Activated naive CD4-positive, alpha-beta T cell treated with anti-CD3 and anti-CD28 coated beads, Interleukin-2, amount 50 U/mL, for 72 hours (primary cell): ENCODE measurements at places on chromosomes 5 and 9.

DNA sequence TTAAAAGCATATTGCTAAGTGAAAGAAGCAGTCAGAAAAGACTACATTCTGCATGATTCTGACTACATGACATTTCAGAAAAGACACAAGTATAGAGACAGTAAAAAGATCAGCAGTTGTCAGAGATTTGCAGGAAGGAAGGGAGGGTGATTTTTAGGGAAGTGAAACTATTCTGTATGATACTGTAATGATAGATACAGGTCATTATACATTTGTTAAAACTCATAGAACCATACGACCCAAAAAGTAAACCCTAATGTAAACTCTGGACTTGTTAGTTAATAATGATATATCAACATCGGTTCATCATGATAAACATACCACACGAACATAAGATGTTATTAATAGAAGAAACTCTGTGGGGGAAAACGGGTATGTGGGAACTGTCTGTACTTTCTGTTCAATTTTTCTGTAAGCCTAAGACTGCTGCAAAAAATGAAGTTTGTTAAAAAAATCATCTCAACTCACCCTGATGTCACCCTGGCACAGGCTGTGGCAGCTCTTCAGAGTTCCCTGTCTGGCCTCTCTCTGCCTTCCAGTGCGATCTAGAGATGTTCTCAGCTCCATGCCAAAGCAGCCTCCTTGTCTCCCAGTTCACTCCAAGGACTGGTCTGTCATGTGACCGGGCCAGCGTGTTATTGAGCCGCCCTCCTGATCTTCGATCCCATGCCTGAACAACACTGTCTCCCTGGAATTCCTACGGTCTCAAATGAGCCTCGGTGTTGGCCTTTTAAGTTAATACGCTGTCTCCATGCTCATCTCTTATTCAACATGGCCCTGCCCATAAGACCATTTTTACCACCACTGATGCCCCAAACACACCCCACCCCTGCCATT lies 35.4 kb downstream of the PRLR start:
- DNase-seq: no peak

DNA sequence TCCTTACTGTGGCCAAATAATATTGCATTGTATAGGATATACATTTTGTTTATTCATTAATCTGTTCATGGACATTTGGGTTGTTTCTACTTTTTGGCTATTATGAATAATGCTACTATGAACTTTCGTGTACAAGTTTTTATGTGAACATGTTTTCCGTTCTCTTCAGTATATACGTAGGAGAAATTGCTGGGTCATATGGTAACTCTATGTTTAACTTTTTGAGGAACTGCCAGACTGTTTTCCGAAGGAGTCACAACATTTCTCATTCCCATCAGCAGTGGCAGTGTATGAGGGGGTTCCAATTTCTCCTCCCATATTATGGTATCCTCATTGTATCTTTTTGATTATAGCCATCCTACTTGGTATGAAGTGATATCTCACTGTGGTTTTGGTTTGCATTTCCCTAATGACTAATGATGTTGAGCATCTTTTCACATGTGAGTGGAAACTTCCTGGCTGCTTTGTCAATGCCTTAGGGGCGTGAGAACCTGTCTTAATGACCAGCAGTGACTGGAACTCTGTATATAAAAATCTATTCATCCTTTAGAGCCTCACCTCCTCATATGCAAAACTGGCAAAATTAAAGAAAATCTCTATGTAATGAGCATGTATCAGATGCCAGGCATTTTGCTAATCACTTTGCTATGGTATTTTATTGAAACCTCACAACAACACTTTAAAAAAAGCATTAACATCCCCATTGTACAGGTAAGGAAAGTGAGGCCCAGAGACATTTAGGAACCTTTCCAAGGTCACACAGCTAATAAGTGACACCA lies 47.8 kb upstream of the TGFBR1 start:
- DNase-seq: peak; percentile 22

DNA sequence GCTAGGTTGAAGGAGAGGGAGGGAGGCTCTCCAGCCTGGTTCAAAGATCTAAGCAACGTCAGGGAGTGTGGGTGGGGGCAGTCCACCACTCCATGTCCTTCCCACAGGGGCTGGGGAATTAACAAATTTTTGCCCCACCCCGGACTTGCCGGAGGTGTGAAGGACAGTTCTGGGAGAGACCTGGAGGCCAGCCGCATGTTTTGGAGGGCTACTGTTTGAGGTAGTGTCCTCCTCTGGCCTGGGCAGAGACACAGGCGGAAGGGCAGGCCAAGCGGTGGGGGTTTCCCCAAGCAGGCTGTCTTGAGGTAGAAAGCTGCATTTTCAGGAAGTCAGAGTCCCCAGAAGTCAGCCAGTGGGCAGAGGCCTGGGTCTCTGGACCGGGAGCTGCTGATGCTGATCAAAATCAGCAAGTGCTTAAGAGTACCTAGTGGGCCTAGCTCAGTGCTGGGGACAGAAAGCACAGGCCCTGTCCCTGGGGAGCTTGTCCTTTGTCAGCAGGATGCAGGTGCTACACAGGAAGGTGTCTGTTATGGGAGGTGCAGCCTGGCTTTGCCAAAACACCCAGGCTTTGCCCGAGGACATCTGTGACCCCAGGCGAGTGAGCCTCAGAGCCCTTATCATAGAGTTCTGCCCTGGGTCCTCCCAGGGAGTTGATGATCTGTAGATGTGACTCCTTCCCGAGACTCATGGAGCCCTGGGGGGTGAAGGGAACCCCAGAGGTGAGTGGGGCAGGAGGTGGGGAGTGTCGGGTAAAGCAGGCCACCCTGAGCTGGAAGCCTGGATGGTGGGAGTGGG lies 18.5 kb downstream of the JADE2 start:
- peak; percentile 80 for DNase-seq

DNA sequence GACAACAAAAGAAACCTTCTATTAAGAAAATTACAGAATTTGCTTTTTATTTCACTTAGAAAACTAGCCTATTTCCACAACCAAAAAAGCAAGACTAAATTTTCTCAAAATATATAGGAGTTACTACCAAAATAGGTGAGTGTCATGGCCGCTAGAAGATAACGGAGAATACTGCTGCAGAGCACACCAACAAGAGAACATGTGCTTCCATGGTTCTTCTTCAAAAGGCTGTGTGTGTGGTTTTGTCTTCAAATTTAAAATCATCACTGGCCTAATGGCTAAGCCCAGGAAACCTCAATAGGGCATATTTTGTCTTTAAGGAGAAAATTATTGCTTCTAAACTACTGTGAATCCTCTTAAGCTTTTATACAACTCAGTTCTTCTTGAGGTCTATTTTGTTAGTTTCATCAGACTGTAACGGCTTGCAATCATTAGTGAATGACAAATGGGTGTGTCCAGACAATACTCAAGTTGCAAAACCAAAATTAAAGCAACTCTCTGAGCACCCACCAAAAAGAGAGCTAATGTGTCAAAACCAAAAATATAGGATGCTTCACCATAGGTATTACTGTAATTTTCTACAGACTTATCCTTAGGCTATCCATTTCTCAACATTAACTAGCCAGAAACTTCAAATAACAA lies 3.3 kb downstream of the SETX start:
- no peak for DNase-seq

DNA sequence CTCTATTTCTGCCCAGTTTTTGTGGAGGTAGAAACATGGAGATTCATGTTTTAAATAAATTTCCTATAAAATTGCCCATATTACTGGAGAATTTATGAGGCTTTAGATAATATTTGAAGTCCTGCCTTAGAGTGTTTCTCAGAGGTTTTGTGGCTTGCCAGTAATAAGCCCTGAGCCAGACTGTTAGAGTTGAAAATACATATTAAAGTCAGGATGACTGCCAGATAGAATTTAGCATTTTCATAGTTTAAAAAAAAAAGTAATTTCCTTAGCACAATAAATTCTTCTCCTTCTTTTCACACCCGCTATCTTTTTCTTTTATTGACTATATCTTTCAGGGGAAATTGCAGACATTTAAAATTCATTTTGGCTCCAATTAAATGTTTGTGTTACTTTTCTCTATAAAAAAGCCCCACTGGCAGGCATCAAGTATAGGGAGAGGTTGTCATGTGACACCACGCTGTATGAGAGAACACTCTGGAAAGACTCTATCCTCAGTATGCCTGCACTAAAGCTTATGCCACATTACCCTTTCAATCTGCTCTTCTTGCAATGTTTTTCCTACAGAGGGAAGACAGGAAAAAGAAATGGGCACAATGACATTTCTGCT lies 135.2 kb downstream of the MPDZ start:
- DNase-seq: no peak

GRCh38 chr9:124839612-124840299 lies 13.5 kb upstream of the WDR38 start:
- DNase-seq: no peak
